ENCODE measurements at places on chromosomes 7 and 10. TPM values are rescaled to one million over a fixed set of nuclear protein-coding genes. Genes with fewer than 3 reads are reported as not detected.
A peak's percentile ranks its signal among the peaks of the same experiment; 100 is the strongest.

DNA sequence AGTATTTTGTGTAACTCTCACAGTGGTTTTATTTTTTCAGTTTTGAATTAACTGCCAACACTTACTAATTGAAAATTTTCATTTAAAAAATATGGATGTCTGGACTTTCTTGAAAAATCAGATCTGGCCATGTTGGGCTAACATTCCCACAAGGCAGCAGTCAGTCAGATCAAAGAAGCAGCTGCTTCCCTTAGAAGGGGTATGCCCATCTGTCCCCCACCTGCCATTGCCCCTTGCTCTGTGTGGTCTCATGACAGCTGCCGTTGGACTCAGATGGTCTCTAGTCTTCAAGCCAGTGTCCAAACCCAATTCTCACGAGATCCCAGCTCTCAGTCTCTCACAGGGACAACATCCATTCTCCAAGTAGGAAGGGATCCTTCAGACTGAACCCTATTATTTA, 212.1 kb upstream of the GHITM start:
- H3K4me3 ChIP-seq: no peak overlapping the region
- no peaks in the 10 kb centered on the region for H3K36me3 ChIP-seq
- H3K4me1 ChIP-seq: no peaks in the 10 kb centered on the region
- H3K27me3 ChIP-seq: peaks cover 6% of the 10 kb centered on the region
- DNase-seq: no peak
- no peak overlapping the region for H3K27ac ChIP-seq

DNA sequence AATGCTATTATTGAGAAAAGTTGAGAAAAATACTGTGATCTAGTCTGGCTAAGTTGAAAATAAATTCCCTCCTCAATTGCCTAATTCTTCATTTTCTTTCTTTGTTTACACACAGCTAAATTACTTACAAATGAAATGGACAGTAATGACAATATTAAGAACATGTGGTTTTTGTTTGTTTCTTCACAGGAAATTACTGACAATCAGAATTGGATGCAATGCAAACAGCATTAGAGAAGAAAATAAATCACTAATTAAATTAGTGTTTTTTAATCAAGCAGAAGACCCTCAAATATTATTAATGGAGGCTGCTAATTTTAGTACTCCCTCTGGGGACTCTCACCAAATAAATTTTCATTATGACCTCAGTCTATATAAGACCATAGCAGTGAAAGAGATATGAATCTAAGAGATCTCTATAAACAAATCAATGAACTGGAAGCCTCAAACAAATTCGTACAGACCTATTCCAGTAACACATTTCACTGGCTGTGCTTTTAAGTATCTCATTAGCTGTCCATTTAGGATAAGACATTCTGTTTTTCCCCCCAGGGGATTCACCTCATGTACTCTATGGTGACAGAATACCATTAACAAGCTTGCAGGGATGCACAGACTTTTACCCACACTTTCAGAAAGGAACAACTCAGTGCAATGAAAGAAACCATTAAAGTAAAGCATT, 202.0 kb upstream of the DGKB start:
- H3K36me3 ChIP-seq: no peaks in the 10 kb centered on the region
- H3K4me1 ChIP-seq: no peaks in the 10 kb centered on the region
- H3K4me3 ChIP-seq: no peak overlapping the region
- no peak overlapping the region for H3K27ac ChIP-seq
- H3K27me3 ChIP-seq: no peaks in the 10 kb centered on the region
- no peak for DNase-seq

DNA sequence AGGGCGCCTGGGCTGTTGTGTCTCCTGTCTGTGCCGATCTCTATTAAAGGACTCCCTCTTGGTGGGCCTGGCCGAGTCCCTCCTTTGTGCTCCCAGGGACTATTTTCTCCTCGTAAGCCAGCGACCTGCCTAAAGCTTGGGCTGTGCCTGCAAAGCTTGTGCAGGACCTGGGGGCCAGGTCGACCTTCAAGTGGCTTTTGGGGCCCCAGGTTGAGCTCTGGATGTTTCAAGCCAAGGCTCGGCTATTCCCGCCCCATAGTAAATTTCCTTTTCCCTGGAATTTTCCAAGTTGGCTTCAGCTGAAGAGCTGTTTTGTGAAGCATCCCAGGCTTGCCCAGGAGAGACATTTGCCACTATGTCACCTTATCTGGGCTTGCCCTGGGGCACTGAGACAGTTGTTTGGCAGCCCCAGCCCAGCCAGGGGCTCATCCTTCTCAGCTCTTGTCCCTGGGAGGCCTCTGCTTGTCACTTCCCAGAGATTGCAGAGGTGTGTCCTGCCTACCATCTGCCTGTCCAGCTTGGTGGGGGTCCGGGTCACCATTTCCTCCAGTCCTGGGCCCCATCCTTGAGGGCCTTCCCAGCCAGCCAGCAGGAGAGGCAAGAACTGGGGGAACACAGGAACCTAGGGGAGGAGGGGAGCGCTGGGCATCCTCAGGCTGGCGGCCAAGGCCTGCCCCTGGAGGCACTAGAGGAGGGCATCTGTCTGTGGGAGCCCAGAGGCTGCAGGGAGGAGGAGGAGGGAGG, 20.2 kb downstream of the ZMIZ2 start:
- H3K4me1 ChIP-seq: peaks cover 39% of the 10 kb centered on the region
- H3K27ac ChIP-seq: peak overlapping the region; percentile 79
- H3K36me3 ChIP-seq: peaks cover 13% of the 10 kb centered on the region

GRCh38 chr10:129104266-129105045, 362.6 kb upstream of the MGMT start:
- H3K27ac ChIP-seq: peak overlapping the region; percentile 69
- H3K4me1 ChIP-seq: peaks cover 86% of the 10 kb centered on the region
- peak overlapping the region; percentile 67 for H3K4me3 ChIP-seq

GRCh38 chr7:37820708-37821468, 27.5 kb upstream of the NME8 start:
- H3K27ac ChIP-seq: no peak overlapping the region
- H3K4me3 ChIP-seq: no peak overlapping the region
- no peaks in the 10 kb centered on the region for H3K27me3 ChIP-seq
- no peaks in the 10 kb centered on the region for H3K4me1 ChIP-seq

The BTBD16 gene
- not detected for total RNA-seq

DNA sequence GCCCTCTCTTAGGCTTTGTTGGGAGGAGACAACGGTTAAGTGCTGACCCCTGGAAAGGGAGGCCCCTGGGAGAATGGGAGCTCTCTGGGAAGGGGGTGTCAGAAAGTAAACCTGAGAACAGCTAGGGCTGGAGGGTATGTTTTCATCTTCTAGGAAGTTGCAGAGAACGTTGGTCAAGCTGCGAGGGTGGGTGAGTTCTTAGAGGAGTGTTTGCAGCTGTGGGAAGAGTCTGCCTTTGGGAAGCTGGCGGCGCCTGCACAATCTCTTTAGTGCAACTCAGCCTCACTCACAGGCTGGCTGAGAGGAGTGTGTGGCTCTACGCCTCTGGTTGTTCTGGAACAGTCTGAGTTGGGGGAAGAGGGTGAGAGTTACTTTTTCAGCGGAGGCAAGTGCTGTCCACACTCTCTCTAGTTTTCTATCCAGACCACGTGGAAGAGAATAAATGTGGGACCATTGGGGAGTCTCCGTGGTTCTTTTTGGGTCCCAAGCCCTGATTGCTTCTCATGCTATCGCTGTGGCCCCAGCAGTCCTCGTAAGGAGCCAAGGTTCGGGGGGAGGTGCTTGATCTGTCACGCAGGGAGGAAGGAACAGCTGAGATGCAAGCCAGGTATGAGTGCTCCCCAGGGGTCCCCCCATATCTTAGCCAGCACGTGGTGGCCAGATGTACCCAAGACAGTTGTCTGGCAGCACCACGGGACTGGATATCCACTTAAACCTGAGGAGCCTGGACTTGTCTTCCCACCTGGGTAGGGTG, 237.2 kb downstream of the BUB3 start:
- DNase-seq: no peak
- no peak overlapping the region for H3K4me3 ChIP-seq
- H3K4me1 ChIP-seq: no peaks in the 10 kb centered on the region
- no peak overlapping the region for H3K27ac ChIP-seq

The SHLD2 gene
- total RNA-seq: 24.1 TPM

- no peak overlapping the region for H3K4me3 ChIP-seq
- no peak overlapping the region for H3K27ac ChIP-seq
- no peak for DNase-seq
- peaks cover 3% of the 10 kb centered on the region for H3K36me3 ChIP-seq
- H3K27me3 ChIP-seq: no peaks in the 10 kb centered on the region
- no peaks in the 10 kb centered on the region for H3K4me1 ChIP-seq
These were observed 30.5 kb downstream of the PLXNA4 start for GRCh38 chr7:132545756-132546155.

The TECPR1 gene
- total RNA-seq: 181 TPM

- H3K27me3 ChIP-seq: no peaks in the 10 kb centered on the region
- H3K4me3 ChIP-seq: peak overlapping the region; percentile 39
- peak overlapping the region; percentile 95 for H3K27ac ChIP-seq
- DNase-seq: no peak
These were observed 33.3 kb upstream of the ARMS2 start for GRCh38 chr10:122421054-122421625.

DNA sequence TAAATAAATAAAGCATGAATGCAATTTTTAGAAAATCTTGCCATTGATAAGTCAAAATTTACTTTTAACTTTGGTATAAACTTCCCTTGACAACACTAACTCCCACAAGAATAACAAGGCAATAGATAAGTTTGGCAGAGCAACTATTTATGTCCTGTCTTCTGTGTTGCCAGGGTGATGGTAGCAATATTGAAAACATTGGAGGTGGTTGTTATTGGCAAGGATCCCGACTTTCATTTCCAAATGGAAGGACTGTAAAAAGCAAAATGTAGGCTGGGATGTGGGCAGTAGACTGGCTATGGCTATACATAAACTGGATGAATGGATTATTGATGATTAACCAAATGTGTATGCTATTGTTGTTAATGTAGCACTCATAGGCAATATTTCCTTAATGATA, 134.9 kb upstream of the CACNA2D1 start:
- DNase-seq: no peak
- no peaks in the 10 kb centered on the region for H3K4me1 ChIP-seq
- H3K4me3 ChIP-seq: no peak overlapping the region
- H3K27ac ChIP-seq: no peak overlapping the region
- no peaks in the 10 kb centered on the region for H3K36me3 ChIP-seq

DNA sequence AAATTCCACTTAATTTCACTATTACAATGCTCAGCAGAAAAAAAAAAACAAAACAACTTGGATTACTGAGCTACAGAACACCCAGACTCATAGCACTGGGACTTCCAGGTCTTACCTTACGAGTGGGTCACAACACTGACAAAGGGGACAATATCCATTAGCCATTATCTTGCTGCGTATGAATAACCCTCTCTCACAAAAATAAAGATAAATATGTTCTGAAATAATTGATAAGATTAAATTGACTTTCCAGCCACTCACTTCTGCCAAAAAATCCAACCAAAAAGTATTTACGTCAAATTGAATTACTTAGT, 128.7 kb downstream of the PKD1L1 start:
- H3K27me3 ChIP-seq: no peaks in the 10 kb centered on the region
- no peaks in the 10 kb centered on the region for H3K36me3 ChIP-seq
- H3K27ac ChIP-seq: no peak overlapping the region
- no peak for DNase-seq
- no peaks in the 10 kb centered on the region for H3K4me1 ChIP-seq

Measured in naive thymus-derived CD8-positive, alpha-beta T cell (primary cell).